ENCODE measurements at places on chromosomes 16 and 17.
A peak's percentile ranks its signal among the peaks of the same experiment; 100 is the strongest.

DNA sequence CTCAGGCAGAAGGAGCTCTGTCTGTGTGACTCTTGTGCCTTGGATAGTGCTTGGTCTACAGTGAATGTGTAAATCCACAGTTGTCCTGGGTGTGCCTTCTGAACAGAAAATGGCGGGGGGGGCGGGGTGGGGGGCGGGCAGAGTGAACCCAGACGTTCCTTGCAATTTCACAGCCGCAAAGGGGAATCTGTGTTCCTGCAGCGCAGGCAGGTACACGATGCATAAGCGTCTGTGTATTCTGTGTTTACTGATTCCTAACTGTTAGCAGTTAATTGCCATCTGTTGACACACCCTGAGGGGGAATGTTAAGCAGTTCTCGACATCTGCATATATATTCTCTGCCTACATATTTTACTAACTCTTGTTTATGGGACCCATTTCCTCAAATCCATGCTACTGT lies 123.5 kb upstream of the ZFHX3 start:
- DNase-seq = no peak

DNA sequence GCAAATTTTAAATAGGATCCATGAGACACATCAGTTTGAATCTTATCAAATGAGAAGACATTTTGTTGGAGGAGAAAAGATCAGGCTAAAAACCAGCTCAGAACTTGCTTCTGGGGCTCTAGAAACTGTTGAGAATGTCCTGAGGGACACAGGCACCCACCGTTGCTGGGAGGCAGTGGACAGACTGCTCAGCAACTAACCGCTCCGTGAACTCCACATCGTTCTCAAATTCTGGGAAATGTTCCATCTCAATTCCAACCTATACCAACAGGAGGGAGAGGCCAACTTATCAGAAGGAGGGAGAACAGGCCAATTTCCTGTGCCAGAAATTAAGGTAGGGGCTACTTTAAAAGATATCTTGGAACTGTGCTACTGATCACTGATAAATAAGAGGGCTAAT lies 8.3 kb downstream of the TAT start:
- DNase-seq = no peak

GRCh38 chr17:17402558-17402957 lies 74.2 kb upstream of the MED9 start:
- no peak for DNase-seq

GRCh38 chr16:3608069-3608468 lies 3.3 kb downstream of the SLX4 start:
- DNase-seq = no peak

DNA sequence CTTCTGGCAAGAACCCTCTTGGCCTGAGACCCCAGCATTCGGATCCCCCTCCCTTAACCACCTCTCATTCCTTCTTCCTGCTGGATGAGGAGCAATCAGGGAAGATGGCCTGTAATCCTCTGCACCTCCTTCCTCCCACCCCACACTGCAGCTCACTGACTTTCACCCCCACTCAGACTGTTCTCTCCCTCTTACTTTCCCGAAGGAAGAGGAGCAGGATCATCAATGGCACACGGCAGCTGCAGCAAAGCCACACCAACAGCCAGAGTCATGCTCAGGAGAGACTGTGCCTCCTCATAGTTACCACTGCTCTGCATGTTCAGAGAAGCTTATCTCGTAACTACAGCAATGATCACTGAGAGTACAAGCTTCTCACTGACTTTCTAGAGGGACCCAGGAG lies 10.1 kb upstream of the TMEM101 start:
- DNase-seq = no peak

DNA sequence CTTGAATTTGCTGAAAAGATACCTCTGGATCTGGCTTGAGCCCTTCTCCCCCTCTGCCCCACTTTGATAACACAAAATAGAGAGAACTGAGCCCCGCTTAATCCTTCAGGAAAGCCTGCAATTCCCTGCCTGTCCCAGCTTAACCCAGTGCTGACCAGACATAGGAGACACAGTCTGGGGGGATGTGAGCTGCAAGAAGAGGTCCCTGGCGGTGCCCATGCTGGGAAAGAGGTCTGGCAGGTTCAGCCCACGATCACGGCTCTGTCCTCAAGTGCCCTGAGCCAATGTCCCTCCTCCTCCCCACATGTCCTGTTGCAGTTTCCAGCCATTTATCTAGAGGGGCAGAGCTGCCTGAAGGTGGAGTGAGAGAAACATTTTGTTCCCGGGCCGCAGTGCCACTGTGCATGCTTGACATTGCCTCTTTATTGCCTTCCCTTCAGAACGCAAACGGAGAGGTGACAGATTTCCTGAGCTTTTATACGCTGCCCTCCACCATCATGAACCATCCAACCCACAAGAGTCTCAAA lies 29.0 kb downstream of the PLCD3 start:
- no peak for DNase-seq

DNA sequence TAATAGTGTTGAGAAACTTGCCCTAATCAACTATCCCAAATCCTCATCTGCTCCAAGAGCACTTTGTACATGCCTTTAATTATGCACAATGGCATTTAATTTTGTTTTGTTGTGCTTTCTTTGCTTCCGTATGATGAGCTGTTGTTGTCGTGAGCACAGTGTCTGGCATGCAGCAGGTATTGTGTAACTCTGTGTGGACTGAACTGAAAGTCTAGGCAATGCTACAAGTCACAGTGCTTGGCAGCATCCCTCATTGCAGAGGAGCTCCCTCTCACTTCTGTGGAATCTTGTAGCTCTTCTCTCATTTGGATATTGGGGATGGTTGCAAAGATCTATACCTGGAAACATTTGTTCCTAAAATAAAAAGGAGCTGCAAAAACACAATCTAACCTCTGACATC lies 502.2 kb upstream of the CA10 start:
- no peak for DNase-seq

DNA sequence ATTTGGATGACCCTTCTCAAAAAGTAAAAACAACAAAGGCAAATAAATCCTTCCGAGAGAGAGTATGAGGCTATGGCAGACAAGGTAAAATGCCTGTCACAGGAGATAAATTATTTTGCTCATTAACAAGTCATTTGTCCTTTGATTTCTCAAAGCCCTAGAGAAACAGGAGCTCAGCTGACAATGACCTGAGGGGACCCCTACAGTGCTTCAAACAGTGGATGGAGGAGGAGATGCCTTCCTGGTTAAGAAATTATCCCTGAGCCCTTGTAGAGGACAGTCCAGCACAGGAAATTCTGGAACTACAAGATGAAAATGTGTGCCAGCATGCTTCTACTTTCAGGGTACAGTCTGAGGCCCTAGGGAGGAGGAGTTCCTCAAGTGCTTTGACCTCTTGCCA lies 24.0 kb upstream of the RHBDL3 start:
- DNase-seq = no peak

- DNase-seq = no peak
These were observed 53.6 kb downstream of the N4BP1 start for GRCh38 chr16:48556243-48556912.

DNA sequence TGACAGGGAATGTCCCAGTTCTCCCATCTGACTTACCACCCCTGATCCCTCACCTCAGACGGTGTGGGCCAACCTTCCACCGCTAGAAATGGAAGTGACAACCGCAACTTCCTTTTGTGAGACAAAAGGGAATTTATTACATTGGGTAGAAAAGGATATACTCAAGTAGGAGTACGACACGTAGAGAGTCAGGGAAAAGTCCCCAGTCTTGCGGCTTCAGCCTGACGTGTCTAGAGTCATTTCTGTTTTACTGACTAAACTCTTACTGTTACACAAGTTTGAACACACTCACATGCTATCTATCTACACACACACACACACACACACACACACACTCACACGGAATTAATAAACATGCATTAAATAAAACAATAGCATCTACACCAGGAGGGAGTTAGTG lies 178.9 kb downstream of the COPRS start:
- no peak for DNase-seq

DNA sequence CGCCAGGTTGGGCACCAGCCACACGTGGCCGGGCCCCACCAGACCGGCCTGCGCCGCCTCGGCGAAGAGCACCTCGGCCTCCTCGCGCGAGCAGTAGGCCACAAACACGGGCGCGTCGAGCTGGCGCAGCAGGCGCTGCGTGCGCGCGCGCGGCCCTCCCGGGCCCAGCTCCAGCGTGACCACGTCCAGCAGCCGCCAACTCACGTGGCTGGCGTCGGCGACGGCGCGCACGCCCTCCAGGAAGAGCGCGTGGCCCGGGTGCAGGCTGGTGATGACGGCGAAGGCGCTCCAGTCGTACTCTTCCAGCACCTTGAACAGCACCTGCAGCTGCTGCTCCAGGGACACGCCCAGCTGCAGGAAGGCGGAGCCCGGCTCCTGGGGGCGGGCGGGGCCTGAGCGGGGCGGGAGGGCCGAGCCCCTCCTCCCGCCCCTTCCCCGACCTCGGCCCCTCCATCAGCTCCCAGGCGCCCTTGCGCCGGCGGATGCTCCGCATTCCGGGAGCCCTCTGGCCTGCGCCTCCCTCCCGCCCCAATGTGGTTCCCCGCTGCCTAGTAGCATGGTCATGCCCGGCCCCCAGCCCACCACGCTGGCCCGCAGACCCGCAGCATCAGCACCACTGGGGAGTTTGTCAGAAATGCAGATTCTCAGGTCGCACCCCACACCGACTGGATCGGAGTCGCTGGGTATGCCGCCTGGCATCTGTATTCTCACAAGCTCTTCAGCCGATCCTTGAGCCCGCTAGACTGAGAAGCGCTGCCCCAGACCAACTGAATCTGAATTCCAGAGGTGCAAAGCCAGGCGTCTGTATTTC lies 7.2 kb downstream of the GRIN2C start:
- no peak for DNase-seq

- DNase-seq = no peak
These were observed 282.0 kb downstream of the BCAS3 start for GRCh38 chr17:60959696-60960095.

- DNase-seq = no peak
These were observed 12.2 kb downstream of the BANP start for GRCh38 chr16:87963400-87963799.

DNA sequence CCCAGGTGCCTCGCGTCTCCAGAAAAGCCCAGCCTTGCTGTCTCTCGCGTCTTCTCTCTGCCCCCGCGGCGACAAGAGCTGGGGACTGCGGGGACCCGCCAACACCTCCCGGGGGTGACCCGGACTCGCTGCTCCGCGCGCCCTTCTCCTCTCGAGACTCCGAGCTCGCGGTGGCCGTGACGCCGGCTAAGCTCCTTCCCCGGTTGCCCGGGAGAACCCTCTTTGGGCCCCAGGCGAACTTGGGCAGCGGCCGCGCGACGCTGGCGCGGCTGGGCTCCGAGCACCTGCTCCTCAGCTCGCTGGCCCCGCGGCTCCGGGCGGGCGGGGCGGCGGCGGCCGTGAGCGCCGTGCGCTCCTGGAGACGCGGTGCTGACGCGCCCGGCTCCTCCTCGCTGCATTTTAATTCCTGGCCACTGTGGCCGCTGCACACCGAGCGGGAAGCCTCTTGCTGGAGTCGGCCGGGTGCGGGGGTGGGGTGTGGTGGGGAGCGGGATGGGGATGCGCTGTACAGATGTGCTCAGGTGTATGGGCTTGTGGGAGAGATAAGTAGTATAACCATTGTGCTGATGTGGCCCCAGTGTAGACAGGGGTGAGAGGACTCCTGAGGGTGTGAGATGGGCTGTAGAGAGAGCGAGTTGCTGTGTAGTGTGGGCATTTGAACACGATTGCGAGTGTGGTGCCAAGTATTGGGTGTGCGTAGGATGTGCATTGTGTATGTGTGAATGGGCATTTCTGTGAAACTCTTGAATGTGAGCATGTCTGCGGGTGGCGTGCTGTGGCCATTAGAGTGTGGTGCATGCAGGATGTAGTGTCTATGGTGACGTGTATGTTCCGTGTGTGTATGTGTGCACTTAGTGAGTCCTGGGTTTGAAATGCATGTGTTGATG lies at the start of gene ASIC2:
Gene ASIC2, minus strand, starts transcription at position 315 of the 887 bp plus-strand sequence.
- DNase-seq = no peak

DNA sequence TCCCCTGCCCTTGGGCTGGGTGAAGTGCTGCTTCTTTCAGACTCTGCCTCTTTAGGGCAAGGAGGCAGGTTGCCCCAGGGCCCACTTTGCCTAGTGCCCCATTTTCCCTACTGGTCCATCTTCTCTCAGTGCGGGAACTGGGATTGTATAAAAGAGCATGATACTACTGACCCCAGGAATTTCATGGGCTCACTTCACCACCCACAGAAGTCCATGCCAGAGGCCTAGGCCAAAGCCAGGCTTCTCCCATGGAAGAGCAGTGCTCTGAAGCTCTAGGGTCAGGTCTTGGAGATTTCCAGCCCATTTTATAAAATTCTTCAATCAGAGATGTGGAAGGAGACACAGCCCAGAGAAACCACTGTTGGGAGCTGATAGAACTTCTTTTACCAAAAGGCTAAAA lies 5.7 kb downstream of the CACNG1 start:
- DNase-seq = no peak

GRCh38 chr17:5715478-5715877 lies 131.2 kb upstream of the NLRP1 start:
- no peak for DNase-seq

DNA sequence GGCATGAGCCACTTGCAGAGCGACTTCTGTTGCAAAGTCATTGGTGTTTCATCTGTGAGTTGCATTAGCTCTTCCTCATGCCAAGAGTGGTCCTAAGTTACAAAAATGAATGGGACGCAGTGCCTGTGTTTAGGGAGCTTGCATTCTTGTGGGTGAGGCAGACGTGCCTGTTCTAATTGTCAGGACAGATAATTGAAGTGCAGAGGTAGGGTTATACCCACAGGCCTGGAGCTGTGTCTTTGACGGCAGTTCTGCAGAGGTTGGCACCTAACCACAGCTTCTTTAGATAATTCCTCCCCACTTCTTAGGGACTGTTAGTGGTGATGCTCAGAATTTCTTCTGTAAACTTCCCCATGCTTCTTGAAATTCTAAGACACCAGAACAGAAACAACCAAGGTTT lies 307.1 kb downstream of the SNX29 start:
- DNase-seq = no peak

- no peak for DNase-seq
These were observed 80.4 kb upstream of the ERCC4 start for GRCh38 chr16:13839577-13839976.

- peak; percentile 64 for DNase-seq
These were observed 1.4 kb downstream of the CARHSP1 start for GRCh38 chr16:8867216-8867931.

GRCh38 chr16:51968749-51969148 lies 578.2 kb downstream of the TOX3 start:
- no peak for DNase-seq

DNA sequence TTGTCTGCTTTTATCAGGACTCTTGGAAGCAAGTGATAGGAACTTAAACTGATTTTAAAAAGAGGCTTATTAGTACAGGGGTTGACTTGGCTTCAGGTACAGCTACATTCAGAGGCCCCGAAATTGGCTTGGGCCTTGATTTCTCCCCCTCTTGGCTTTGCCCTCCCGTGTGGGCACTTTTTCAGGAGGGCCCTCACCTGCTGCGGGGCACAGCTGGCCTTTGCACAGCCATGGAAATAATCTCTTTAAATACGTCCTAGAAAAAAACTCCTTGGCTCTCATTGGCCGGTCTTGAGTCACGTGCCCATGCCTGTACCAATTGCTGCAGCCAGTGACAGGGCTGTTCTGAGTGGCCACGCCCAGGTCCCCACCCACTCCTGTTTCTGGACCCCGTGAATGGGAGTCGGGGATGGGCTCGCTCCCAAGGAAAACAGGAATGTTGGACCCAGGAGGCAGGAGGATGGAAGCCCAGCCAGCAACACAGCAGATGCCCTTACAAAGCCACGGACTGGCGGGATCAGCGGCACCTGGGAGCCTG lies 15.0 kb downstream of the CA5A start:
- DNase-seq = no peak

All from Calu3 (cell line).